Adrenal gland (tissue), 19 donors: ENCODE measurements at places on chromosomes 11 and 22. TPM values are rescaled to one million over a fixed set of nuclear protein-coding genes. Genes with fewer than 3 reads are reported as not detected.

DNA sequence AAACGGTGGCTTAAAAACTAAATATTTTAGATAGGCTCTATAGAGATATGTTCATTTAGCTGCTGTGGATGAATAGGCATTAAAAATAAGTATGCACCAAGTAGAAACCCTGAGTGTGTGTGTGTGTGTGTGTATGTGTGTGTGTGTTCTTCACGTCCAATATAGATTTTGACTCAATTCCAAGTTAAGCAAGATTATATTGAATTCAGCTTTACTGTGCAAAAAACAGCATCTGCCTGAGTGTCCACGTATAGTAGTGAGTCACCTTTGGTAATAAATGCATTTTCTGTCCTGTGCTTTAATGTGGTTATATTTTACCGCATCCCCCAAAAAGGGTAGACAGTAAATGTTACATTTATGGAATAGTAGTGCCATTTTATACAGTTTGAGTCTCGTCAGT, 71.2 kb downstream of the PDHX start:
- DNase-seq: no peak

DNA sequence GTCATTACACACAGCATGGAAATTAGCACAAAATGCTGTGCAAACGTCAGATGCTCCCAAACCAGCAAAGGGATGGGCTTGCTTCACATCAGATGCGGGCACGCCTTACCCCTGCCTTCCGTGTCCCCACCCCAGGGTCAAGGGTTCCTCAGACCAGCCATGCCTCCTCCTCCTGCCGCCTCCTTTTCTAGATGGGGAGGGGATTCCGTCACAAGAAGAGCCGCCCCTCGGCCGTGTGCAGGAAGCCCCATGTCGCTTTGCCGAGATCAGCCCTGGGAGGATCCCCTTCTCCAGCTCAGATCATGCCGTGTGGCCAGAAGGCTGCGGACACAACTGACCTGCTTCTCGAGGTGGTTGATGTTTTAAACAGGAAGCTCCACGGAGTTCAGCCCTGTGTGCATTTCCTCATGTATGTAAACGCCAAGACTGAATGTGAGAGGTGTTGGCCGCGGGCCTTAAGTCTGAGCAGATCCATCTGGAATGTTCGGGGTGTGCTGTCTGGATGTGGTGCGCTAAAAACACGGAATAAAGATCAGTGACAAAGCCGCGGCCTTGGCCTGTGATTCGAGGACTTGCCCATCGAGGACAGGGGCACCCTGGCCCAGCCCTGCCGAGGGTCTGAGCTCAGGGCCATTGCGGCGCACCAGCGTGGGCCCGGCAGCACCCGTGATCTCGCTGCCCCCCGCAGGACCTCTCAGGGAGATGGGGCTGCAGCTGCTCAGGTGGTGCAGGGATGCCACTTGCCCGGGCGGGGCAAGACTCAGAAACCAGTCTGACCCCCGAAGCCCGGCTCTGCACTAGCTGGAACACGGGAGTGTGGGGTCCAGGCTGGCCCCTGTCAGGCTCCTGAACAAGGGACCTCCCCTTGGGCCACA, 412.9 kb downstream of the TBC1D22A start:
- DNase-seq: peak; percentile 12

- no peak for DNase-seq
These were observed 5.1 kb downstream of the MYEOV start for GRCh38 chr11:69299023-69299461.

DNA sequence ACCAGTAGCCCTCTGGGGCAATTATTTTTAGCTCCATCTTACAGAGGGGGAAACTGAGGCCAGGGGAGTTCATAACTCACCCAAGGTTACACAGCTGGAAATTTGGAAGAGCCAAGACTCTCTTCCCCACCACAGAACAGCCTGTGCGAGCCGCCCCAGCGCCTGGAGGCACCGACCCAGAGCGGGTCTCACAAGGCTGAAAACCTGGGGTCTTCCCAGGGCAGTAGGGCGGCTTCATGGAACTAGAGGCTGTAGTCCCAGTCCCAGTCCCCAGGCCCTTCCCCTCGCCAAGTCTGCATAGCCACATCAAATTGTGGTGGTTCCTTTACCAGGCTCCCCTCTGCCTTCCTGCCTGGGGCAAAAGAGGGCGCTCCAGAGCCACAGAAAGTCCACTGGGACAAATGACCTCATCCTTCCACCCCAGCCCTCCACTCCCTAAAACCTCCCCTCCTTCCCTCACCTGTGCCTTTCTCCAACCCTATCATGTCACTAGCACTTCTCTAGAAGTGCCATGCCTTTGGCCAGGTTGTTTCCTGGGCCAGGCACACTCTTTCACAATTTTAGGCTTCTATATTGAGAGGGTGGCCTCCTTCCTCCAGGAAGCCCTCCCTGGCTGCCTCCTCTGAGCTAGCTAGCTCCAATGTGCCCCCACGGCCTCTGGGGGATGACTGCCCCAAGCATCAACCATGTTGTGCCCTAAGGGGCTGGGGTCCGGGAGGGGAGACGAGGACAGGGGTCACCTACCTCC, 15.2 kb upstream of the CDC42EP1 start:
- DNase-seq: peak; percentile 90

DNA sequence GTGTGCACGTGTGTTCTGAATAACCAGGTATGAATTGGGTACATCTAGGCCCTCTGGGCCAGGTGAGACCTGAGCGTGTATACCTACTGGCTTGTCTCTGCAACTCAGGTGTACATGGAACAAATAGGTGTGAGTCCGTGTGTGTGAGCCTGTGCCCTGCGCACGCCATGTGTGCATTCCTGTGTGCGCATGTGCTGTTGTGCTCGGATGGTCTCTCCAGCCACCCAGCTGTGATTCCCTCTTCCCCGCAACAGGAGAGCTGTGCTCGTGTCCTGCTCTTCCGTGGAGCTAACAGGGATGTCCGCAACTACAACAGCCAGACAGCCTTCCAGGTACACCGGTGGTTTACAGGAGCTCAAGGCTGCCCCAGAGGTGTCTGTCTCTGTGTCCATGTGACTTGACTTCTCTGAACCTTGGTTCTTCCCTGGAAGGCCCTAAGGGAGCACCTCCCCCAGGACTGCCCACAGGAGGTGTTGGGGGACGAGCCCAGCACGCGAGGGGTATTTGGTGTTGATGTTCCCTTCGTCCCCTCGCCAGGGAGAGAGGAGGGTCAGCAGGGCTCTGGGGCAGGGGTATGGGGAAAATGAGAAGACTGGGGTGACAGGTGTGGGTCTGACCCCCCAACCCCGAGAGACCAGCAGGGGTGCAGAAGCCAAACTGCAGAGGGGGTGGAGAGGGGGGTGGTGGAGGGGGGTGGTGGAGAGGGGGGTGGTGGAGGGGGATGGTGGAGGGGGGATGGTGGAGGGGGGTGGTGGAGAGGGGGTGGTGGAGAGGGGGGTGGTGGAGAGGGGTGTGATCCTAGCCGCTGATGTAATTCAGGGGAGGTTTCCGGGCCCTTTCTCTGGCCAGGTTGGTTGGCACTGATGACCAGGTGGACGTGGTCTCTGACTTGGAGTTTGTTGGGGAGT, 10.7 kb downstream of the SHANK3 start:
- DNase-seq: no peak

- DNase-seq: no peak
These were observed 2.9 kb downstream of the MUC2 start for GRCh38 chr11:1077417-1078119.

- DNase-seq: peak; percentile 89
These were observed 27.8 kb upstream of the PPARA start for GRCh38 chr22:46122511-46122971.

The SERPING1 gene
- total RNA-seq: 96.9 TPM
